Progenitor cell of endocrine pancreas (in vitro differentiated cells): ENCODE measurements at places on chromosomes 11 and 22.

- no peak overlapping the region for H3K4me3 ChIP-seq
- no peaks in the 10 kb centered on the region for H3K4me1 ChIP-seq
- DNase-seq, result no peak
Observed at GRCh38 chr11:64720167-64720566, 2.8 kb downstream of the NRXN2 start.

- H3K4me1 ChIP-seq, result no peaks in the 10 kb centered on the region
- H3K27ac ChIP-seq, result no peak overlapping the region
- no peak for DNase-seq
- H3K36me3 ChIP-seq, result peaks cover 6% of the 10 kb centered on the region
- H3K4me3 ChIP-seq, result no peak overlapping the region
- no peaks in the 10 kb centered on the region for H3K27me3 ChIP-seq
Observed at GRCh38 chr22:19509191-19509590, 15.0 kb downstream of the CLDN5 start.

GRCh38 chr11:121572571-121573059 is 119.8 kb upstream of the SORL1-AS1 start:
- DNase-seq, result no peak
- H3K27me3 ChIP-seq, result no peaks in the 10 kb centered on the region
- H3K36me3 ChIP-seq, result peaks cover 19% of the 10 kb centered on the region
- no peak overlapping the region for H3K4me3 ChIP-seq

GRCh38 chr22:29190051-29190450 is 15.6 kb upstream of the EMID1 start:
- no peak overlapping the region for H3K27ac ChIP-seq
- DNase-seq, result no peak
- H3K4me3 ChIP-seq, result no peak overlapping the region
- no peaks in the 10 kb centered on the region for H3K27me3 ChIP-seq
- H3K4me1 ChIP-seq, result no peaks in the 10 kb centered on the region
- H3K36me3 ChIP-seq, result no peaks in the 10 kb centered on the region

DNA sequence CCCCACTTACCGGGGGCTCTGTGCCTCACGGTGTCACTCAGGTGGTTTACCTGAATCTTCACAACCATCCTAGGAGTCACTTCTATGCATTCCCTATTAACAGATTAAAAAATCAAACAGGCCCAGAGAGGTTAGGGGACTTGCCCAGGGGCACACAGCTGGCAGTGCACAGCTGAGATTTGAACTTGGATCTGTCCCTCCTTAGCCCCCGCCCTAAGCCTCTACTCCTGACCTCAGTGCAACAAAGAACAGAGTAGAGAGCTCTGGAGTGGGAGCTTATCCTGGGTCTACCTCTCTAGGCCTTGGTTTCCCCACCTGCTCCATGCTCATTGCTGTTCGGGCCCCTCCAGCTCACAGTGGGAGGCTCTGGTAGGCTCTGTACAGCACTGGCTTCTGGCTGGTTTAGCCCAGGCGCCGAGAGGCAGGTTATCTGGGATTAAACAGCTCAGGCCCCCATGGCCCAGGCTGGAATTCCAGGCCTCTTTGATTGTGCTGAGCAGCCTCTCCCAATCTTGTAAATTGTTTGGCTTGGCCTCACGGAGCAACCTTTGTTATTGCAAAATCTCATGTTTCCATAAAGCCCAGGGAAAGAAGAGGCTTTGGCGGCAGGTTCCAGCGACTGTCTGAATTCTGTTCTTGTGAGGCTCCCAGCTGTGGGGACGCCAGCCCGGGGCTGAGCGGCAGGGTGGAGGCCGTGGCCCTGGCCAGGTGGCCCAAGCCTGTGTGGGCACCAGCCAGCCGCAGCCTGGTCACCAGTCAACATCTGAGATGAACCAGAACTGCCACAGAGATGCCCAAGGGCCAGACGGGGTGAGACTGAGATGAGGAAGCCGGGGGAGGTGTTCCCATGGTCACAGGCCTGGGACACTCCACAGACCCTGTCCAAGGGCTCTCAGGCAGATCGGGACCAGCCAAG is 28.9 kb upstream of the SHISAL1 start:
- peaks cover 26% of the 10 kb centered on the region for H3K27me3 ChIP-seq
- DNase-seq, result no peak
- H3K36me3 ChIP-seq, result no peaks in the 10 kb centered on the region
- peaks cover 10% of the 10 kb centered on the region for H3K4me1 ChIP-seq

- peak overlapping the region; percentile 99 for H3K27ac ChIP-seq
- H3K4me3 ChIP-seq, result peak overlapping the region; percentile 15
- H3K36me3 ChIP-seq, result peaks cover 33% of the 10 kb centered on the region
- peaks cover 45% of the 10 kb centered on the region for H3K4me1 ChIP-seq
- DNase-seq, result no peak
Observed at GRCh38 chr22:36328635-36329253, 59.0 kb downstream of the MYH9 start.

- H3K4me1 ChIP-seq, result peaks cover 13% of the 10 kb centered on the region
- H3K27me3 ChIP-seq, result no peaks in the 10 kb centered on the region
- no peak for DNase-seq
- no peak overlapping the region for H3K4me3 ChIP-seq
- no peaks in the 10 kb centered on the region for H3K36me3 ChIP-seq
Observed at GRCh38 chr11:93113824-93114223, 84.0 kb downstream of the SLC36A4 start.

- H3K4me1 ChIP-seq, result peaks cover 6% of the 10 kb centered on the region
- no peak overlapping the region for H3K4me3 ChIP-seq
- peak overlapping the region; percentile 3 for H3K27ac ChIP-seq
- H3K27me3 ChIP-seq, result no peaks in the 10 kb centered on the region
Observed at GRCh38 chr11:126310200-126310991, 6.5 kb downstream of the DCPS start.

DNA sequence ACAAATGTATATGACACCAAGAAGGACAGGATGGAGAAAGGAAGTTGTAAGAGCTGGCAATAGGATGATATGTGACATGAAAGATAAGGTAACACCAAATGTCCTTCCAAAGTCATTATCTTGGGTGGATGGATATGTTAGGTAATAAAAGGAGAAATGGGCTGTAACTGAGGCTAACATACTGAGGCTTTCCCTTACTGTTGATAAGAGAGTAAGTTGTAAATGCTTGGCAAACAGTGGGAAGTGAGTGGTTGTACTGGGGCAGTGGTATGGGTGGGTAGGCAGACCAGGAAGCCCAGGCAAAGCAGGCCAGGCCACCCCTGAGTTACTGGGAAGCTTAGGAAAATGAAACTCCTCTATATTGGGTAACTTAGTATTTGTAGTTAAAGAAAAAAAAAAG is 73.7 kb downstream of the ARHGAP42 start:
- no peak overlapping the region for H3K27ac ChIP-seq
- no peaks in the 10 kb centered on the region for H3K27me3 ChIP-seq
- H3K36me3 ChIP-seq, result no peaks in the 10 kb centered on the region
- no peak overlapping the region for H3K4me3 ChIP-seq
- DNase-seq, result no peak

GRCh38 chr22:43901976-43902643 is 10.3 kb upstream of the PNPLA5 start:
- peaks cover 20% of the 10 kb centered on the region for H3K27me3 ChIP-seq
- no peak for DNase-seq
- H3K4me1 ChIP-seq, result no peaks in the 10 kb centered on the region
- no peak overlapping the region for H3K27ac ChIP-seq
- H3K4me3 ChIP-seq, result no peak overlapping the region

DNA sequence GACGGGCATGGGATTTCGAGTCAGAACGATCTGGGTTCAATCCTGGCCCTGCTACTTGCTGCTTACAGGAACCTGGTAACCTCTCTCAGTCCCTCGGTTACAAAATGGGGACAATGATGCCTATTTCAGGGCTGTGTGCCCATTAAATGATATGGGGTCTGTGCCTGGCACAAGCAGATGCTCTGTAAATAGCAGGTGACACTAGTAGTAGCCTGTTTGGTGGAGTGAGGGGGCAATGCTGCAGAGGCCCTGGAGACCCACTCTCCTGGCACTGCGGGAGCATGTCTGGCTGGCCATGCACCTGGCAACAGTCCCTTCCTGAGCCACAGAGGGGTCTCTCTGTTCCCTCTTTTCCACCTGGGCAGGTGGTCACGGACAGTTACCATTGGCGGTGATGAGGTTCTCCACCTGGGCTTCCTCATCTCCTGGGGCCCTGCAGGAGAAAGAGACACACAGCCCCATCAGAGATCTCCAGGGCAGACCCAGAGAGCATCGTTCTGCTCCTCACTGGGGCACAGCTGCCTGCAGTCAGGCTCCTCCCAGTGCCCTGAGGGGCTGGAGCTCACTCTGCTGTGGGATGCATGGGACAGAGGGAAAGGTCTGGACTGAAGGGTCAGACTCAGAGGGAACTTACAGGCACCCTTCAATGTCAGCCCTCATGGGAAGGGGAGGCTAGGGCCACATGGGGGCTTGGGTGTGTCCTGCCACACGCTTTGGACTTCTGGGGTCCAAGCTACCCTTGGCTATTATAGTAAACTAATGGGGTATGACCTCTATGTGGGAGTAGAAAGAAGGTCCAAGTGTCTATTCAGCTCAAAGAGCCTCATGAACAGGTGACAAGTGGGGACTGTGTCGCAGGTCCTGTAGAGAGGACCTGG is 15.6 kb upstream of the FXYD2 start:
- H3K27ac ChIP-seq, result no peak overlapping the region
- H3K4me3 ChIP-seq, result no peak overlapping the region
- no peaks in the 10 kb centered on the region for H3K36me3 ChIP-seq
- DNase-seq, result no peak
